Peyer's patch (tissue), 4 donors: ENCODE measurements at places on chromosomes 3 and 15. TPM values are rescaled to one million over a fixed set of nuclear protein-coding genes. Genes with fewer than 3 reads are reported as not detected.
A peak's percentile ranks its signal among the peaks of the same experiment; 100 is the strongest.

The CCDC12 gene
- total RNA-seq = 41.7 TPM

- no peak overlapping the region for H3K27ac ChIP-seq
- no peak overlapping the region for H3K4me3 ChIP-seq
- no peak for DNase-seq
Observed at GRCh38 chr3:56197991-56198390, 270.3 kb downstream of the ERC2 start.

The RLBP1 gene
- total RNA-seq = not detected

- H3K4me3 ChIP-seq = no peak overlapping the region
- H3K27me3 ChIP-seq = no peaks in the 10 kb centered on the region
- H3K27ac ChIP-seq = peak overlapping the region; percentile 32
- no peak for DNase-seq
Observed at GRCh38 chr15:99507016-99507503, 58.7 kb upstream of the MEF2A start.

GRCh38 chr15:99324082-99324620, 72.9 kb downstream of the LRRC28 start:
- no peaks in the 10 kb centered on the region for H3K36me3 ChIP-seq
- H3K27ac ChIP-seq = no peak overlapping the region

- H3K4me3 ChIP-seq = no peak overlapping the region
- DNase-seq = no peak
- peaks cover 4% of the 10 kb centered on the region for H3K27me3 ChIP-seq
- no peaks in the 10 kb centered on the region for H3K4me1 ChIP-seq
Observed at GRCh38 chr3:128504533-128504915, 11.5 kb upstream of the GATA2 start.

- H3K4me3 ChIP-seq = no peak overlapping the region
- no peaks in the 10 kb centered on the region for H3K27me3 ChIP-seq
- H3K4me1 ChIP-seq = peaks cover 9% of the 10 kb centered on the region
- no peak overlapping the region for H3K27ac ChIP-seq
- no peaks in the 10 kb centered on the region for H3K36me3 ChIP-seq
Observed at GRCh38 chr3:128499724-128500275, 6.8 kb upstream of the GATA2 start.

- no peak for DNase-seq
- no peak overlapping the region for H3K27ac ChIP-seq
- H3K27me3 ChIP-seq = no peaks in the 10 kb centered on the region
Observed at GRCh38 chr15:69853544-69853951, 244.2 kb downstream of the TLE3 start.

DNA sequence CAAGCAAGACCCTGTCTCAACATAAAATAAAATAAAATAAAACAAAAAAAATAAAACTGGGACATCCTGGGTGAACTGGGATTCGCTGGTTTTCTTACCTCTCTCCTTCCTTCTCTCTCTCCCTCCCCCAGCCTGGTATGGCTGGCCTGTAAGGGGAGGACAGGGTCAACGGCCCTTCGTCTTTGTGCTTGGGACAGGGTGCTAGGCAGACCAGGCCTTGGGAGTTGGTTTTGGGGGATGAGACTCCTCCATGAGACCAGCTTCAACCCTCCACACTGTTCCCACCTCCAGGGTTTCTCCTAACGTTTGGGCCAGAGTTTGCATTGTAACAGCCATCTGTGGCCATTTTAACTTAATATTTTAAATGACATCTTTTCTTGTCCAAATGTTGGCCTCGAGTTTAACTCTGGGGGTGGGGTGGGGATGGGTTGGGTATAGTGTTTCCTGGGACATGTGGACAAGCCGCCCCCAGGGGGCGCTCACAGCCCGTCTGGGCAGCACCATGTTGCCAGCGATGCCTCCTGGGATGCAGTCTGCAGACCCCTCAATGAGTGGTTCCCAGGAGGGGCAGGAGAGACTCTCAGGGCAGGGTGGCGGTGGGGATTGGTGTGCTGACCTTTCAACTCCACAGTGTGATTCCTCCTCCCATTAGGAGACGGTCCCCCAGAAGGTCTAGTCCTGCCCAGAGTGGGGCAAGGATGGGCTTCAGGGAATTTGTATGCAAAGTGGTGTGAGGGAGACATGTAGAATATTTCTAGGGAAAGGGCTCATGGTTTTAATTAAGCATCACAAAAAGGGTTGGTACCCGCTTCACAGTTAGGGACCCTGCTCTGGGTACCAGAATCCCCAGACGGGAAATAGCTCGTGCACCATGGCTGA, 37.7 kb upstream of the LCTL start:
- H3K27ac ChIP-seq = no peak overlapping the region
- DNase-seq = peak; percentile 37
- H3K27me3 ChIP-seq = no peaks in the 10 kb centered on the region

GRCh38 chr15:88073391-88073691, 183.2 kb downstream of the NTRK3 start:
- no peaks in the 10 kb centered on the region for H3K27me3 ChIP-seq
- no peaks in the 10 kb centered on the region for H3K36me3 ChIP-seq
- no peak overlapping the region for H3K27ac ChIP-seq

The FEZF2 gene
- not detected for total RNA-seq

The MCF2L2 gene
- total RNA-seq = 0.67 TPM
